T follicular helper cell (primary cell): ENCODE measurements at places on chromosomes 16 and 17.

- DNase-seq: no peak
Measured at GRCh38 chr17:43714465-43715149, 44.0 kb downstream of the SOST start.

GRCh38 chr16:89052890-89053724 lies 40.5 kb upstream of the ACSF3 start:
- no peak for DNase-seq

DNA sequence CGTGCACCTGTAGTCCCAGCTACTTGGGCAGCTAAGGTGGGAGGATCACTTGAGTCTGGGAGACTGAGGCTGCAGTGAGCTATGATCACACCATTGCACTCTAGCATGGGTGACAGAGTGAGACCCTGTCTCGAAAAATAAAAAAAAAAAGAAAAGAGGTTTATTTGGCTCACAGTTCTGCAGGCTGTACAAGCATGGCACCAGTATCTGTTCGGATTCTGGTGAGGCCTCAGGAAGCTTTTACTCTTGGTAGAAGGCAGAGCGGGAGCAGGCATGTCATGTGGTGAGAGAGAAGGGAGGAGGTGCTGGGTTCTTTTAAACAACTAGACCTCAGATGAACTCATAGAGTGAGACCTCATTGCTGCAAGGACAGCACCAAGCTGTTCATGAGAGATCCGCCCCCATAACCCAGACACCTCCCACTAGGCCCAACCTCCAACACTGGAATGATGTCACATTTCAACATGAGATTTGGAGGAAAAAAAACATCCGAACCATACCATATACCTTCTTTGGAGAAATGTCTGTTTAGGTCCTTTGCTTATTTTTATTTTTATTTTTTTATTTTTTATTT lies 10.3 kb upstream of the RMI2 start:
- no peak for DNase-seq

DNA sequence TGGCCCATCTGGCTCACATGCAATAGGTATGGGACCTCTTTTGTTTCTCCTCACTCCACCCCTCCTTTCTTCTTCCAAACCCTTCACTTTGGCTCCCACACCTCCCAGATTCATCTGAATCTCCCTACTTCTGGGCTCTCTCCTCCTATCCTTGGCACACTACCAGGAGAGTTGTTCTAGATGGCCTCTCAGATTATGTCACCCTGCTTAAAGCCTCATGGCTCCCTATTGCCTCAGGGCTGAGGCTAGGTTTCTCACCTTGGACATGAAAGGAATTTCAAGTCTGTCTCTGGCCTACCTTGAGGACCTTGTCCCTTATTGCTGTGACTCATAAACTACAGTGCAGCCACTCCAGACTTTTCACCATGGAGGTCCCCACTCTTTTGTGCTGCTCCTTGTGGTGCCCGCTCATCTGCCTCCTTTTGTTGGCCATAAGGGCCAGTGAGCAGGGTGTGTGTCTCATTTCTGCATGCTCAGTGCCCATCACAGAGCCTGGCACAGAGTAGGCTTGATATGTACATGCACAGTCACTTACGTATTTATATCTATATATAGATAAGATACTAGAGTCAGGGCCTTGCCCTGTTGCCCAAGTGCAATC lies 1.0 kb upstream of the MFAP4 start:
- DNase-seq: no peak

DNA sequence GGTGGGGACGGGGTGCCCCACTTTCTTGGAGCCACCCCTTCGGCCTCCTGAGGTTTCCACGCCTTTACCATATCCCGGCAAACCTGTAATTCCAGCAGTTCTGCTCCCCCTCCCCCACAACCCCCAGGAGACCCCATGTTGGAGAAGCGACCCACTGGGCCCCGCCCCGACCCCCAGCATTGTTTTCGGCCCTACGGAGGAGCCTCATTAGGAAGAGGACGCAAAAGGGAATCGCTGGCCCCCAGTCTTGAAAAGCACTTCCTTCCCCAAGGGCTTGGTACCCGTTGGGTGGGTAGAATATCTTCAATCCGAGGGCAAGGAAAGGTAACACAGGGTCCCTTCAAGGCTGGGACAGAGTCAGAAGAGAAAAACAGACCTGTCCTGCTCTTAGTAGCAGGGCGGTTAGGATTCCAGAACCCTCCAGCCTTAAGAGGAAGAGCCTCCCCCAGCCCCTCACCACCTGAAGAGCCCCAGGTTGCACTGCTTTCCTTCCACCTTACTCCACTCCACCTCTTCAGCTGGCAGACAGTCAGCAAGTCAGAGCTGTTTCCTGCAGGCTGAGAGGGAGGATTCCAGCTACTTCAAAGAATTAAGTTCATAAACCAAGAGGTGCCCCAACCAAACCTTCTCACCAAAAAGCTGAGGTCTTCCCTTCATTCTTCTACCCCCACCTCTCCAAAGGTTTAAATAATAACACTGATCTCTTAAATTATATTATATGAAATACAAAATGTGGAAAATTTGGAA lies 803 bp upstream of the TLCD2 start:
- no peak for DNase-seq

- DNase-seq: no peak
Measured at GRCh38 chr16:3520413-3520812, 19.6 kb downstream of the CLUAP1 start.

- no peak for DNase-seq
Measured at GRCh38 chr17:80770881-80771611, 220.6 kb upstream of the CHMP6 start.

- no peak for DNase-seq
Measured at GRCh38 chr16:54199487-54200160, 87.0 kb downstream of the IRX3 start.
